ENCODE measurements at places on chromosomes 2 and 18.

GRCh38 chr18:22026889-22027288 lies 142.5 kb upstream of the GATA6 start:
- DNase-seq, result no peak

- no peak for DNase-seq
These were observed 30.5 kb downstream of the TCF7L1 start for GRCh38 chr2:85163675-85164074.

DNA sequence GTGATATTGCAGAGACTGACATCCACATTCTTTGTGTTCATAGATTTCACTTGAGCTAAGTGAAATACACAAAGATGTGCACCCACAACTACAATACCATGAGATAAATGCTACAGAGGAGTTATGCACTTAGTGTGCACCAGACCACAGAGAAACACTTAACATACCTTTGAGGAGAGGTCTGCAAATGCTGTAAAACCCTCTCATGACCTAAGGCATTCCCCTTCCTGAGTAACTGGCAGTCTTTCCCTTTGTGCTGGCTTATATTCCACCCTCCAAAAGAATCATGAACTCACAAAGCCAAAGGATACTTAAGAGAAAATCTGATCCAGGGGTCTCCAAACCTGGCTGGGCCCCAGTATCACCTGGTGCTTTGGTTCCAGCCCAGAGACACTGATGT lies 16.2 kb downstream of the NXPH2 start:
- no peak for DNase-seq

DNA sequence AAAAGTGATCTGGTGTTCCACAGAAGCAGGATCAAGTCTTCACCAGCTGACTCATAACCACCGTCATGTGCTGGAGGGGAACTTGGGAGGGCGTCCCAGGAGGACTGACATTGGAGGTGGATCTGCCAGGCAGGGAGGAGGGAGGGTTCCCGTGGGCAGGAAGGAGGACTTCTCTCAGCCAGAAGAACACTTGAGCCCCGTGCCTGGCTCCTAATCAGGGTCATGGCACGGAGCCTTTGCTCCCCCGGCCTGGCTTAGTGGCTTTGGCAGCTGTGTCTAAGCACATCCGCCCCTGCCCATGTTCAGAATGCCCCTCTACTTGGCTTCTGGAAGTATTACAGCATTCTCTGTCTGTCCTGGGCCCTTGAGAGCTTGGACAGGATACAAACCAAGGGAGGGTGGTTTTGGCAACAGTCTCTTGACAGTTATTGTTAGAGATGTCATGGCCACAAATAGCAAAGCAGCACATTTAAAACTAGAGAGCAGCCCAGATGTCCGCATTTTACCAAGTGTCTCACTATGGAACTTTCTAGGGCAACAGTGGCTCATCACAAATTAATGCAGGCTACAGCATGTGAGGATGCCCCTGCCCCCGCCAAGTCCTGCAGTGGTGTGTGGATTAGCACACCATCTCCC lies 11.5 kb downstream of the PPP1R7 start:
- no peak for DNase-seq

Data from renal cortex interstitium (tissue), 15 donors.